G401 (cell line): ENCODE measurements at places on chromosomes 4 and X. TPM values are rescaled to one million over a fixed set of nuclear protein-coding genes. Genes with fewer than 3 reads are reported as not detected.

- DNase-seq = no peak
These were observed 131.5 kb downstream of the AASDH start for GRCh38 chr4:56255820-56256219.

- no peak for DNase-seq
These were observed 708.6 kb downstream of the C4orf33 start for GRCh38 chr4:129804461-129804981.

The TBCK gene
- 19.0 and 29.5 TPM in 2 replicates for total RNA-seq

- no peak for DNase-seq
These were observed 27.6 kb upstream of the FGFR3 start for GRCh38 chr4:1765409-1766072.

DNA sequence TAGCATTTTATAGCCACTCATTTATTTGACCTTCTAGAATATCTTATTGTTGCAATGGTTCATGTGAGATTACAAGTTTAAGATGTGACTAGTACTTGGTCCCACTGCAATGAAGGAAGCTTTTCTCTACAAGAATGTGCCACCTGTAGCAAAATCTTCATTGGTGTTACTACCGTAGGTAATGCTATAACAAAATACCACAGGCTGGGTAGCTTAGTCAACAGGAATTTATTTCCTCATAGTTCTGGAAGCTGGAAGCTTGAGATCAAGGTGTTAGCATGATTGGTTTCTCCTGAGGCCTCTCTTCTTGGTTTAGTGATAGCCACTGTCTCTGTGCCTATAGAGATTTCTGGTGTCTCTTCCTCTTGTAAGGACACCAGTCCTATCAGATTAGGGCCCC lies 441.0 kb downstream of the GPM6A start:
- no peak for DNase-seq

DNA sequence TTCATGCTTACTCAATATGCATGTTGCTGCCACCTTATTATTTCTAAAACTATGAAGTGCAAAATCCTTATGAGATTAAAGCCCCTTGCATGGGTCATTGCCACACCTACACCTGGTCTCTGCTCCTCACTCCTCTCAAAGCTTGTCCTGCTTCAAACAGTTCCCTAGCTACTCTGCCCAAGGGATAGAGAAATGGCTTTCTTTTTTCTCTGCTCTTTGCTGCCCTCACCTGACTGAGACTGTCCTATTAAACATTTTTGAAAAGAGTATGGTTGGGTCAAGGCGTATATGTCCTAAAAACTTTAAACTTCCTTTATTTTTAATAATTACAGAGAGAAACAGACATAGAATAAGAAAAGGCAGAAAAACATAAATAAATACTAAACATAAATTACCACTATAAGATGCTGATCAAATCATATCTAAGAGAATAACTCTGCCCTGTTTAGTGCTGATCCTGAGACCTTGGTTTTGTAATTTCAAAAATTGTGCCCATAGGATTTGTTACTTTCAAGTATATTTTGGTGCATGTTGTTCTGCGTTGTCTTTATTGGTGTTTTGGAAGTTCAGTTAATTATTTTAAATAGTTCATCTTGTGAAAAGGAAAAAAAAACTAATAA lies 704.9 kb upstream of the PABPC4L start:
- peak; percentile 8 for DNase-seq
